Stimulated activated CD4-positive, alpha-beta T cell treated with anti-CD3 and anti-CD28 coated beads, Interleukin-4, amount 100 ng/mL, for 48 hours (primary cell): ENCODE measurements at places on chromosomes 5 and 9.

DNA sequence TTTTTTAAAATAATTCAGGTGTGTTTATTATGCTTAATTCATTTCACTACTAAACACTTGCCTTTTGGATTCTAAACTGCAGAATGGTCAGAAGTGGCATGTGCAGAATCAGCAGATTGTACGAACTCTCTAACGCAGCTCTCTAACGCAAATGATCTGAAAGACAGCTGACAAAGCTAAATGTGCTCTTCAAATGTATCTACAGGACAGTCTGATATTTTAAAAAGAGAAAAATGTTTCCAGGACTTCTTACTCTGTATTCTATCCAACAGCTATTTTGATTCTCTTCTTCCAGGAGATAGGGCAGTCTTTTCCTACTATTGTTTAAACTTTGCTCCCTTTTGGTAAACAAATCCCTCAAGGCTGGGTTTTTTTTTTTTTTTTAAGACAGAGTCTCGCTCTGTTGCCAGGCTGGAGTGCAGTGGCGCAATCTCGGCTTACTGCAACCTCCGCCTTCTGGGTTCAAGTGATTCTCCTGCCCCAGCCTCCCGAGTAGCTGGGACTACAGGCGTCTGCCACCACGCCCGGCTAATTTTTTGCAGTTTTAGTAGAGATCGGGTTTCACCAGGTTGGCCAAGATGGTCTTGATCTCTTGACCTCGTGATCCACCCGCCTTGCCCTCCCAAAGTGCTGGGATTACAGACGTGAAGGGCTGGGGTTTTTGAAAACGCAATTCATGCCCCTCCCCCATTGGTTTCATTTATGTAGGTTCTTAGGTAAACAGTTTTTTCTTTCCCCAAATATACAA, 1.2 kb downstream of the NMRK1 start:
- no peak for DNase-seq

DNA sequence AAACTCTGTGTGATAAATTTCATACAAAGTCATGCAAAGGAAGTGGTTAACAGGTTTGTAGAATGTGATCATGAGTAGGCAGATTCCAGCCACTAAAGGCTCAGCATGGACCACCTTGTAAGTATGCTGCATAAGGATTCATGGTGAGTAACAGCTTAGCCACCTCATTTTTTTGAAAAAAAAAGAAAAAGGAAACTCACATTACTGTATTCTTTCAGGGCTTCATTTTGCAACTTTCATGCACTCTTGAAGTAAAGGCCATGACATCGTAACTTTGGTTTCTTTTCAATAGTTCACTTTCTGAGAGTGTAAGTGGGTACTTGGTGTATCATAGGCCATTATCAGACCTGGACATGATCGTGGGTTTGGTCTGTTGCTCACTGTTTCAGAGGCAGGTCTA, 175.1 kb downstream of the PCSK1 start:
- DNase-seq = no peak

- no peak for DNase-seq
These were observed 185.9 kb upstream of the RASA1 start for GRCh38 chr5:87081511-87082372.

- DNase-seq = no peak
These were observed 12.8 kb downstream of the TRAF1 start for GRCh38 chr9:120913647-120914264.

DNA sequence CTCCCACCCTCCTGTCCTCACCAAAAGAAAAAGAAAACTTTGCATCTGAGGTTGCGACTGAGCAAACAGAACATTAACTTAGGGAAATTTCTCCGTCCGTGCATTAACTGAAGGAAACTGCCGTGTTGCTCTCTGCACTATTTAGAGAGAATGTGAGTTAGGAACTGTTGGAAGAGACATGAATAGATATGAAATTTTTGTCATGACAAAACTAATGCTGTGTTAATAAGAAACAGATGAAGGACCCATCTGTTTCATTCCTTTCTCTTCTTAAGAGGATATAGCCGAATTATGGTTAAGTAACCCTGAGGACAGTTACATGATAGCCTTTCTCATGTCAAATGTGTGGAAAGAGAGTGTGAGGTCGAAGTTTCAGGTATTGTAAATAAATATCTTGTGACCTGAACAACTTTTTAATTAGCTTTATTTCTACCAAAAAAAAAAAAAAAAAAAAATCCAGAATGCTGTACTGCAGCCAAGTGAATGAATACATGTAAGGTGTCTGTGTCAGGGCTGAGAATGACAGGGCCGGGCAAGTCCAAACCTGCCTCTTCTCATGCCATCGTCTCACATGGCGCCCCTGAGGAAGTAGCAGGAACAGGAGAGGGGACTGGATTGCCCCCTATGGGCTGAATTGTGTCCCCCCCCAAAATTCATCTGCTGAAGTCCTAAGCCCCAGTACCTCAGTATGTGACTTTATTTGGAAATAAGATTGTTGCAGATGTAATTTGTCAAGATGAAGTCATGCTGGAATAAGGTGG, 35.6 kb upstream of the ANKRD33B start:
- no peak for DNase-seq

GRCh38 chr9:72925126-72925789, 27.6 kb downstream of the ALDH1A1 start:
- DNase-seq = no peak

GRCh38 chr5:96874631-96875030, 1.7 kb upstream of the ERAP2 start:
- no peak for DNase-seq

DNA sequence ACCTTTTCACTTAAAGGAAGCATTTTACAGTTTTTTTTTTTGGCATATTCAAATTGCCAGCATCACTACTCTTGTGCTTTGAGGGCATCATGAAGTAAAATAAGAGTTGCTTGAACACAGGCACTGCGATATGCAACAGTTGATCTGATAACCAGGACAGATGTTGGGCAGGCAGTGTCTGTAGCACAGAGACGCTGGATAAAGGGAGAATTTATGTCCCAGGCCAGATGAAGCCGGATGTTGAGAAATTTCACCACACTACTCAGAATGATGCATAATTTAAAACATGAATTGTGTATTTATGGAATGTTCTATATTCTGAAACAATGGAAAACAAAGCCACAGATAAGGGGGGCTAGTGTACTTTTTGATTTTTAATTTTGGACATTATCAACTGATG, 71.4 kb downstream of the SLC12A2 start:
- no peak for DNase-seq

GRCh38 chr9:15248081-15248480, 58.9 kb downstream of the TTC39B start:
- DNase-seq = no peak

DNA sequence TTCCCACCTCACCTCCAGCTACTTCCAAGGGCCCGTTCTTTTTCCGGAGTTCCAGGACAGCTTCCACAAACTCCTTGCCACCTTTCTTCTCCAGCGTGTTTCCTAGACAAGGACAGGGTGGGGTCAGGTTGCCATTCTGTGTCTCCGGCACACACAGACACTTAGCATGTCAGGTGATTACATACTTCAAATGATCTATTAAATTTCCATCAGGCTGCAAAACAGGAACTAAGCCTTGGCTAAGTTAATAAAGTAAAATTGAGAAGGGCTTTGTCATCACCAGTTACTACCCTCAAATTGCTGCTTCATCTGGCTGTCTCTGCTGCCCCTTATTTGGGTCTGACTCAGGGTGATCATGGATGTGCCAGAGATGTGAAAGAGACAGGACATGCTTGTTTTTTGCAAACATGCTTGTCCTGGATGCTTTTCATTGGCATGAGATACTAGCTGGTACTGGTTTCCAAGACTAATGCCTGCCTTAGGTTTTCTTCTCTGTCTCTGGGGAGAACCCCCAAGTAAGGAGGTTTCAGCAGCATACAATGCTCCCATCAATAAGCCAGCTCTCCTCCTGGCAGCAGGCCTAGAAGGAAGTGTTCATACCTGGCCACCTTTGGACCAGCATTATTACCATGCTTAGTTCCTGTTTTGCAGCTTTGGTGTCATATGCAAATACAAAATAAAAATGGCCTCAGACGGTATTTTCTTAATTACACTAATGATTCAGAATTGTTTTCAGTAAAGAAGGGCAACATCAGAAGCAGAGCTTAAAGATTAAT, 52.9 kb downstream of the MACROH2A1 start:
- no peak for DNase-seq

DNA sequence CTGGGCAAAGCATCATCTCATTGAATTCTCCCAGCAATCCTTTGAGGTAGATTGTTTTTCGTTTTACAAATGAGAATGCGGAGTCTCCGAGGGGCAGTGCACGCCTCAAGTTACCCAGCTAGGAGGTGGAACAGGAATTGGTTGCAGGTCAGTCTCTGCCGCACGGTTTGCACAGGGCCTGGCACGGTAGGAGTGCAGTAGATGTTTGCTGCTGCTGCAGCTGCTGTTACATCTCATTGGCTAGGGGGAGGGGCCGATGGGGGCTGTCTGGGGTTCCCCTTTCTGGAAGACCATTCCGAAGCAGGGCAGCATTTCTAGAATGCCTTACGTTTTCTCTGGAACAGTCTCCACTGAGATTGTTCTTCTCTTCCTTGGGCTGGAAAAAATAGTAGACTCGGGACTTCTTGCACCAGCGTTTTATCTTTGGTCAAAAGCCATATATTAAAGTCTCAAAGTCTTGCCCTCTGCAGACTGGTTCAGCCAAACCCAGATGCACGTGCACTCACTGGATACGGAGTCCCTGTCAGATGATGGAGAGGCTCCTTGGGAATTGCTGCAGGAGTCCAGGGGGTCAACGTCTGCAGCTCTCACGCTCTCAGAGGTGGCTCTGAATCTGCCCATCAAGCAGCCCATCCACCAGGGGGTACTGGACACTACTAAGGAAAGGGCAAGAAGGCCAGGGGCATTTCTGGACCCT, 1.2 kb downstream of the USP20 start:
- DNase-seq = no peak

- no peak for DNase-seq
These were observed 23.6 kb upstream of the CEP72 start for GRCh38 chr5:588406-588995.

DNA sequence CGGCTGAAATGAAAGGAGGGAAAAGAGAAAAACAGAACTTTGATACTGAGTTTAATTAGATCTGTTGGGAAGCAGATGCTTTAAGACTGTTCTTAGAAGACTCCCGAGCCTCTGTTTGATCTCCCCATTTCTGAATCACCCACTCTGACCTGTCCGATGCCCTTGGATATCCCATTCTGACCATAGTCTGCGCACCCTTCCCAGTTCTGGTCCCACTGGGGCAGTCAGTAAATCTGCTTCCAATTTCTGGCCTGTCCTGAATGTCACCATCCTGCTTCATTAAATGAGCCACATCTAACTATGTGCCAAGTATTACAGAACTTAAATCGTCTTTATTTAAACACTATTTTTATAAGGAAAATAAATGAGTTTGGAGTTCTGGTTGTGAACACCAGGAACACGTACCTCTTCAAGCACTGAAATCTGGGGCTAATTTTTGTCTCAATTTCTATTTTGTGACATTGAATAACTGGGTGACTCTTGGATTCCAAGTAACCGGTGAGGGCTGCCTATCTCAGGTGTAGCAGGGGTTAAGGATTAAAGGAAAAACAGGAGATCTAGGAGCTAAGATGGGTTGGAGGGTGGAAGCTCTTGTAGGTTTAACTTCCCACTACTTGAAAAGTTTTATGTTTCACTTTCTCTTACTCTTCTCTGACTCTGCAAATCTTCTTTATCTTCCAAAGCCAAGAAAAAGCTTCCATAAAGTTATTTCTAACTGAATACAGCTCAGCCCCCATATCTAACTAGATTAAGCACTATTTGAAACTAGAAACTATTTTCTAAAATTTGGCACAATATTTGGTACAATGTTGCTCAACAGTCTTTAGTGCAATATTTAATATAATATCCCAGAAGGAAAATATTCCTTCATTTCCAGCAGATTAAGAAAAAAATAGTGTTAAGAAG, 40.1 kb downstream of the ALDH1A1 start:
- no peak for DNase-seq

- no peak for DNase-seq
These were observed 111.8 kb upstream of the ASTN2 start for GRCh38 chr9:117526674-117527073.
